ENCODE measurements at places on chromosomes 5 and 9.

DNA sequence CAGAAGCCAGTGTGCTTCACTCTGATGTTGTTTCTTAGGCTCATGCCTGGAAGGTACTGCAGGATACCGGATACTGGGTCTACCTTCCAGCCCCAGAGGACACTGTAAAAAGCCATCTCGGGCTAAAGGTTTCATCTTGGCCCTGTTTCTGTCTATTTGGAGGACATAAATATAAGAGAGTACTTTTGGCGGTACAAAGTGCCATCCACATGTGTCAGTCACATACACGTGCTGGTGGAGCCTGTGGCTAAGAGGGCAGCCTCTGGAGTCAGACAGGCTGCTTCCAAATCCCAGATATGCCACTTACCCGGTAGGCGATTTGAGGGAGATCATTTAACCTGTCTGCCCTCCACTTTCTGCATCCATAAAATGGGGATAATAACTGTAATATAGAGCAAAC, 160.4 kb downstream of the NR3C1 start:
- DNase-seq = no peak

GRCh38 chr5:2254406-2254805, 371.7 kb upstream of the IRX4 start:
- no peak for DNase-seq

- DNase-seq = no peak
Observed at GRCh38 chr5:86175224-86175623, 442.5 kb upstream of the COX7C start.

- peak; percentile 30 for DNase-seq
Observed at GRCh38 chr9:96450613-96451528, 902 bp downstream of the HABP4 start.

DNA sequence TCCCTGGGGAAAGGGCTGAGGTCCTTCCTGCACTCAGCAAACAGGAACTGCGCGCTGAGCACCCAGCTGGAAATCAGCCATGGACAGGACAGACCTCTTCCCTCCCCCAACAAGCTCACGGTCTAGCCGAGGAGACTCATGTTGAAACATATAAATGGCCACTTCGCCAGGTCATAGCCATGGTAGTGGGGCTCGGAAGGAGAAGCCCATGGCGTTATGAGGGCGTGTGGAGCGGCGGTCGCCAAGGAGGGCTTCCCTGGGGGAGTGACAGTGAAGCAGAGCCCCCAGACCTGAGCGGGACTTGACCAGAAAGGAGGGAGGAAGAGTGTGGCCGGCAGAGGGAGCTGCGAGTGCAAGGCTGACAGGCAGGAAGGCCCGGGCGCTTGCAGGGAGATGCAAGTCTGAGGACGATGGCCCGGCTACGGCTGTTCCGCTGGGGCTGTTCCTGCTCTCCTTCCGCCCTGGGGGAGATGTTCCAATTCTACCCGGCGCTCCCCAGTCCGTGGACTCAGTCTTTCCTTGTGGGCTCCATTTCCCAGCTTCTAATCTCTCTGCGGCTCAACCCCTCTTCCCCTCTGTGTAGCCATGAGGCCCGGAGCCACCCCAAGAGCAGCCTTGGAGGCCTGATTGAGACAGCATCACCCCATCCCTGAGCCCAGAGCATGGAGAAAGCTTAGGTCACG, 43.9 kb upstream of the PRRC2B start:
- peak; percentile 81 for DNase-seq

- no peak for DNase-seq
Observed at GRCh38 chr5:77259476-77259875, 49.0 kb downstream of the PDE8B start.

- DNase-seq = no peak
Observed at GRCh38 chr9:7490317-7491108, 309.1 kb downstream of the DMAC1 start.

- DNase-seq = no peak
Observed at GRCh38 chr5:164073081-164073480, 567.7 kb downstream of the MAT2B start.

- peak; percentile 27 for DNase-seq
Observed at GRCh38 chr5:169272111-169272510, 28.8 kb downstream of the SLIT3 start.

DNA sequence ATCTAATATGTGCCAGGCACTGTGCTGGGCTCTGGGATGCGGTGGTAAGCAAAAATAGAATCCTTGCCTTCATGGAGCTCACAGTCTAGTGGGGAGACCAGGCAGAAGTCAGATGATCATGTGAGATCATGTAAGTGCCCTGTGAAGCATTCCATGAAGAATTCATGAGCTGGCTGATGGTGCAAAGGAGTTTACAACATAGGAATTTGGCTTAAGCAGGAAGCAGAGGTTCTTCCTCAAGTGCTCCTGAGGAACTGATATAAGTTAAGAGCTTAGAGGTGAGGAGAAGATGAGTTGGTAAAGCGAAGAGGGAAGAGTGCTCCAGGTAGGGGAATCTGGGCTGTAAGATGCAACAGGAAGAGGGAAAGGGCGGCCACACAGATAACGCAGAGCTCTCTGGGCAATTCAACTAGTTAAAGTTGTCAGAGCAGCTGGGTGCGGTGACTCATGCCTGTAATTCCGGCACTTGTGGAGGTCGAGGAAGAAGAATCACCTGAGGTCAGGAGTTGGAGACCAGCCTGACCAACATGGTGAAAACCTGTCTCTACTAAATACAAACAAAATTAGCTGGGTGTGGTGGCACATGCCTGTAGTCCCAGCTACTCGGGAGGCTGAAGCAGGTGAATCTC, 78.5 kb upstream of the SPATA31D4 start:
- no peak for DNase-seq

- DNase-seq = peak; percentile 20
Observed at GRCh38 chr5:98796197-98796972, 22.9 kb downstream of the RGMB start.

DNA sequence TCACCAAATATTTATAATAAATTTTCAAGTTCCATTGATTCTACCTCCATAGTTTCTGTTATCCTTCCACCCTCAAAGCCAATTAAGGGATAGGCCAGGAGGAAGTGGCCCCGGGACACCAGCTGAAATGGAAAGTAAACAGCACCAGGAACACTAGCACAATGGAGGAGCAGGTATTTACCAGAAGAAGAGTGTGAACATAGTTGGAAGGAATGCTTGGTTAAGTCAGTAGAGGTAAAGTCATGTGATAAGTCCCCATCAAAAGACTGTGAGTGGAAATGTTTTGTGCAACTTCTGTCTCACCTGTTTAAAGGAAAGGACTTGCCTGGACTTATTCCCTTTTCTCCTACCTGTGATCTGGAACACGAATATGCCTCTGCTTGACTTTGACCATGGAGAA, 146.7 kb upstream of the RAI14 start:
- no peak for DNase-seq

GRCh38 chr5:17260549-17260948, 43.1 kb downstream of the BASP1 start:
- no peak for DNase-seq

DNA sequence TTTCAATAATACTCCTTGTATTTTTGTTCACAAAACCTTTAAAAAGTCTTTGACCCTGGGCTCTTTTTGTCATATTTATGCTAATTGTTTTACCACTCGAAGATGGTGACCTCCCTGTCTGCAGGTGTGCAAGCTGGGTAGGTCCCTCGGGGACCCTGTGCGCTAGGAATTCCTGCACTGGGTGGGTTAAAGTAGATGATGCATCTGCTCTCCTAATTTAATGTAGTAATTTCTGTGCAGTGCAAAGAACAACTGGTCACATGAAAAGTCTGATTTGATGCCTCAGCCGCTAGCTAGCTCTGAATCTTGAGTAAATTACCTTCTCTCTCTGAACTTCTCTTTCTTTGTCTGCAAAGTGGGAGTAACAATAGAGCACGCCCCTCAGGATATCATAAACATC, 139.1 kb upstream of the OTULINL start:
- no peak for DNase-seq

DNA sequence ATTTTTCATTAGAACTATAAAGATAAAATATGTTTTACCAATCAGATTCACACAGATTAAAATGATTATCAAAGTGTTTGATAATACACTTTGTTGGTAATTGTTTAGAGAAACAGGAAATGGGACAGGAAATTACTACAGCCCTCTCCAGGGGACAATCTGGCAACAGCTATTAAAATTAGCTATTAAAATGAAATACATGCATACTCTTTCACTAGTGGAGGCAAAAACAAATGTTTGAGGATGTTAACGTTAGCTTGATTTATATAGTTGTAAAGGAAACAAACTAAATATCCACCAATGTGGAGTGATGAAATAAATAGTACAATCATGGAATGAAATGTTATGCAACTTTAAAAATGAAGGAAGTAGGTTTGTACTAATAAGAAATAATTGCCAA, 53.7 kb downstream of the TARS1 start:
- no peak for DNase-seq

- no peak for DNase-seq
Observed at GRCh38 chr5:134902071-134902801, 2.7 kb upstream of the PCBD2 start.

GRCh38 chr5:132027027-132027426, 15.6 kb upstream of the ACSL6 start:
- no peak for DNase-seq

- DNase-seq = no peak
Observed at GRCh38 chr5:73444499-73445438, 3.8 kb downstream of the FOXD1 start.

DNA sequence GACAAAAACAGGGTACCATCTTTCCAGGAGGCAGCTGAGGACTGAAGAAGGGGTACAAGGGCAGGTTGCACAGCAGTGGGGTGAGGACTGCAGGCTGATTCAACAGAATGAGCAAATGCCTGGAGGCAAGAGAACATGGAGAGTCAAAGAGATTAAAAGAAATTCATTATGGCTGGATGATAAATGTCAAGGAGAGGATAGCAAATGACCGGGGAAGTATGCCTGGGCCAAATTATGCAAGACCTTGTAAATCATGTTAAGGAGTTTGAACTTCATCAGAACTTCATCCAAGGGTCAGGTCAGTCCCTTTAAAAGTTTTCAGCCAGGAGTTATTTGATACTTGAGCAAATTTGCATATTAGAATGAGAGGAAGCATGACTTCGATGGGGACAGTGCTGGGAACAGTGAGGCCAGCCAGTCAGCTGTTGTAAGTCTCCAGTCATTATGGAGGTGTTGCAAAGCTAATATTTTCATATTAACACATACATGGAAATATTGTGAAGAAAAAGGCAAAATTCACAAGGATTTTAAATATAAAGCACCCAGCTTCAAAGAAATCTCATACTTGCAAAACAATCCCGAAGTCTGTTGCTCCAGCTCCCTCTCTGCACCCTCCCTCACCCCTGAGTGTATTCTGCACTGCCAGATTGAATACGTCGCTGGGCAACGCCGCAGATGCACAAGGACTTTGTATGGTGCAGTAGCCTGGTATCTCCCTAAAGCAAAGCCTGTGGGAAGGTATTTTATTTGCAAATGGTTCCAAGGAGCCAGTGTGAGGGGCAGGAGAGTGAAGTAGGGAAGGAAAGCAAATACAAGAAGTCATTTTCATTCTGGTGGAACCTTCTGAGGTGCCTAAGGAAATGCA, 509.8 kb upstream of the TLE4 start:
- DNase-seq = no peak

DNA sequence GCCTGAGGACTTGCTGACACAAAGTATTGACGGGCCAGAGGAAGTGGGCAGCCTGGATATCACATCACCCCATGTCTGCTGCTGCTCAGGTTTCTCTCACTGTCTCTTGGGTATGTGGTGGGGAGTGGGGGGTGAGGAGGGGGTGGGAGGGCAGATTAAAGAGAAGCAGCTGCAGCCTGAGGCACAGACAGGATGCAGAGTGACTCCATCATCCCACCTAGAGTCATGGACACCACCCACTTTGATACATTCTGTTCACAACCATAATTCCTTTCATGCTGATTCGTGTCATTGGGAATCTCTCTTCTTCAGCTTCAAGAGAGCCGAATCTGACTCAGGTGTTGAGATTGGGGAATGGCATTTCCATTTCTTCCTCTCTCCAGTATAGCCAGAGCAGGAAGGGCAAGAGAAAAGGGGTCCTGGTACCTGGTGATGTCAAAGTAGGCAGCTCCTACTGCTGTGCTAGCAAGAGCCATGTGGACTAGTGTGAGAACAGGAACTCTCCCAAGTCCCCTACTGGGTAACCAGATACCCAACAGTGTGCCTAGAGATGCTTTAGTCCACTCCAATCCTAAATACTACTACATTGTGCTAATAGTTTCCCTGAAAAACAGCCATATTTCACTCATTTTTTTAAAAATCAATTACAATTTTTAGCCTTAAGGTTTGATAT, 22.4 kb downstream of the GRAMD2B start:
- DNase-seq = no peak

DNA sequence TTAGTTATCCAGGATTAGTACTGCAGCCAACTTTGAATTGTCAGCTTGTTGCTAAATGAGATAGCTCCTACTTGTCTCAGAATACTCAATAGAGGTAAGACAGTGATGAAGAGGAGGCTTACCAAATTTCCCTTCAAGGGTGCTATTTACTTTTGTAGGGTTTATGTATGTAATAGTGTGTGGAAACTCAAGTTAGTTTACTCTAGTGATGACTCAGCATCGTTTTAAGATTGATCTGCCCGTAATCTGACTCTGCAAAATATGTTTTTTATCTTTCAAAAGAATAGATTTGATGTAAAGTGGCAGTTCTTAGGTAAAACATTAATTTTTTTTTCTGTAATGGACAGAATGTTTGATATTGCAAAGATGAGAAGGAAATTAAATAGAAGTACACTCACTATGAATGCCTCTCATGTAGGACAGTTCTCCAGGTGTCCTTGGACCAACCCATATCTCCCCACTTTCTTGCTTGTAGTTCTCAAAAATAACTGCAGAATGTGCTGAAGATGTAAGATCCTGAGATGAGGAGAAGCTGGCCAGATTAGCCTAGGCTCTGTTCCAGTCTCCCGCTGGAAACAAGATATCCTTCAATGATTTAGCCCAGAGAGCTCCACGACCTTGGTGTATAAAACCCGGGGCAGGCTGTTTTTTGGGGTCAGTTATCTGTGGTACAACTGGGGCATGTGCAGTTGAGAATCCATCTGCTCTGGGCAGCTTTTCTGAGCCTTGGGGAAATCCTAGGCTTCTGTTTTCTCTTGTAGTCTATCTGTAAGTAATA, 24.4 kb upstream of the MROH2B start:
- DNase-seq = no peak

- DNase-seq = no peak
Observed at GRCh38 chr5:62778316-62779009, 199.8 kb downstream of the LRRC70 start.

- no peak for DNase-seq
Observed at GRCh38 chr5:177471610-177472356, 1.7 kb downstream of the DBN1 start.

GRCh38 chr5:16119790-16120189, 59.8 kb downstream of the MARCHF11 start:
- DNase-seq = no peak

DNA sequence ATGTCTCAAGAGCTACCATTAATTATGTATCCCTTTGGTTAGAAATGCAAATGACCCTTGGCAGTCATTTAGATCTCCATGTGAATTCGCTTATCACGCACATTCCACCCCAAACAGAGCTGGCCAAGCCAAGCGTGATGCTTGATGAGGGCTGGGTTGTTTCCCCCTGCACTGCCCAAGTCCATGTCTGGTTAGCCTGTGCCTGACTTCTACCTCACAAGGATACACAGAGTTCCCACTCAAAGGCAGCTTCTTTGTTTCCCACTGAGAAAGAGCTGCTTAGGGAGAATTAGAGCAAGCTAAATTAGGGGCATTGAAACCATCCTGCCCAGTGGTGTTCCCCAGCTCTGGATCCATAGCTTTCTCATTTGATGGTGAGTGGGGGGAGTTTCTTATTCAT, 87.2 kb downstream of the FSTL4 start:
- no peak for DNase-seq
